AML-193 (cell line): ENCODE measurements at places on chromosomes 12 and 14.
A peak's percentile ranks its signal among the peaks of the same experiment; 100 is the strongest.

DNA sequence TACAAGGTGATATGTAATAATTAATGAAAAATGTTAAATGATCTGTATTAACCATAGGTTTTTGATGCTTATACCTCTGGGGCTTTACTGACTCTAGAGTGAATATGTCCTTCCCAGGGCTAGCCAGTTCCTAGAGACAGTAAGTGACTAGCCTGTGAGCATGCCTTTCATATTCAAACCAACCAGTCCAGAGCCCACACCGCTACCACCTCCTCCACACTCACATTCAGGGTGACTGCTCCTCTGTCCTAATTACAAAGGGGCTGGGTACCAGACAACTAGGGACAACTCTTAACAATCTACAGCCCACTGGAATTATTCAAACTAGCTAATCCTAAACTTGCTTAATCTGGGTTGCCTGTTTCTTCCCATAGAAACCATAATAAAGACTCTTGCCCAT lies 49.0 kb downstream of the RALGAPA1 start:
- DNase-seq, result no peak

- DNase-seq, result no peak
Measured at GRCh38 chr12:58712976-58713375, 207.3 kb downstream of the LRIG3 start.

- no peak for DNase-seq
Measured at GRCh38 chr14:65255583-65256461, 153.5 kb upstream of the MAX start.

DNA sequence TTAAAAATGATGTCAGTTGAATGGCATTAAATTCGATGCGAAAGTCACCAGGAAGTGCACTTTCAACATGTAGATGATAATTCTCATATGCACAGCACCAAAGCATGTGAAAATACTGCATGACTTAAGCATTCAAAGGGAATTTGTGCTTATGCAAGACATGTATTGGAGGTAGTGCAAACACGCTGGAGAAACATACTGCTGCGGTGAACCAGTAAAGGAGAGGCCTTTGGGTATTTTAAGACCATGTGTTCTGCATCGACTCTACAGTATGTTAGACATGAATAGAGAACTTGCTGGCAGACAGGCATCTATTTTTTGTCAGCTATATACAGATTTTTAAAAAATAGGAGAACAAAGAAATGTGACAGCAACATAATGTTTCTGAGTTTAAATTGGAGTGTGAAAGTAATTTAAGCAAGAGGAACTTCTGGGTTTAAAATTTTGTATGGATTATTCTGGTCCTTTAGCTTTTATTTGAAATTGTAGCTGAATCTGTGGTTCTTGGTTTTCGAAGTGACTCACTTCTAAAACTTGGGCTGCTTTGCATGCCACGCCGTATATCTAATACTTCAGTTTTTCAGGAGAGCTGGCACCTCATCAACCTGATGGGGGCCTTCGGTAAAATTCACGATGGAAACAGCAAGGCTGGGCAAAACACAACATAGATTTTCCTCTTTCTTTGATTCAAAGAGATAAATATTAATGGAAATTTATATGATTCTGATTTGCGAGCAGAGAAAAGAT lies 408.7 kb downstream of the APAF1 start:
- DNase-seq, result no peak

GRCh38 chr14:59474172-59474571 lies 9.0 kb upstream of the GPR135 start:
- no peak for DNase-seq

DNA sequence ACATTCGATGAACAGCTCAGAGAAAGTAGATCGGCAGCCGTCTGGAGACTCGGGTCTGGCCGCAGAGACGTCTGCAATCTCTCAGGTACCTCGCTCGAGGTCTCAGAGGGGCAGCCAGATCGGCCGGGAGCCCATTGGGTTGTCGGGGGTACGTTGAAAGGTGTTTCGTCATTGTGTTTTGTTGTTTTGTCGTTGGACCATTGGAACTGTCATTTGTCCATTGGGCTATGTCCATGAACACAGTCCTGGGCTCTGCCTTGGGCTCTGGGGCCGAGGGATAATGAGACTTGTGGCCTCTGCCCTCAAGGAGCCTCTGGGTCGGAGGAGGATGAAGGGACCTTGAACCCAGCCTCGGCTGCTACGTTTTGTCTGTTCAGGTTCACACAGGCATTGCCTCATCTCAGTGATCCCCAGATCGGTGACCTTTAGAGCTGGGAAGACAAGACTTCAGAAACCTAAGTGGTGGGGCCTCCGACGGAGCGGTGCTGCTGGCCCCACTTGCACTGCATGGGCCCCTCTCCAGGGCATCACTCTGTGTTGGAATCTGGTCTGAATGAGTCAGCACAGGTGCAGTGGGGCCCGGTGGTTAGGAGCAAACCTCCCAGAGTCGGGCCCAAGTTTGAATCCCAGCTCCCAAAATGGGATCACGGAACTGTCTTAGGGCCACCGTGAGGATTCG lies 23.6 kb upstream of the MLXIP start:
- DNase-seq, result no peak

DNA sequence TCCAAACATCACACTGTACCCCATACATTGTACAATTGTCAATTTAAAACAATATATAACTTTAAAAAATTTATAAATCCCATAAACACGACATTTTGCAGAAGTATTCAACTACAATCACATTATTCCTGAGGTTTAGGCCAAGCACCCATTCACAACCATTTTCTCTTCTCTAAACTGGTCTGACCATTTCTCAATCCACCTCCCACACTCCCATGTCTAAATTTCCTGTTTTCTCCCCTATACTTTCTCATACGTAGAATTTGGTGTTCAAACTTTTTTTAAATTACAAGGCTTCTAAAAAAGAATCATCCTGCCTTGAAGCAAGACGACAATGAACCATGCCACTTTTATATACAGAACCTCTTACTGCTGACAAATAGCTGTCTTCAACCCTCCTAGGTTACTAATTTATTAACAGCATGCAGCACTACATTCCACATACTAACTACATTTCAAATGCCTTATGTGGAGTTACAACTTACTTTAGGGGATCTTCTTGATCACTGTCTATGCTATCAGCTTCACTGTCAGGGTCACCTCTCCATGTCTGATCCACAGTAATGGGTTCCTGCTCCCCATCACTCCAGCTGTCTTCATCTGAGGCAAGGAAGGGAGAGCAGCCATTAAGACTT lies 3.4 kb downstream of the KANSL2 start:
- peak; percentile 20 for DNase-seq

DNA sequence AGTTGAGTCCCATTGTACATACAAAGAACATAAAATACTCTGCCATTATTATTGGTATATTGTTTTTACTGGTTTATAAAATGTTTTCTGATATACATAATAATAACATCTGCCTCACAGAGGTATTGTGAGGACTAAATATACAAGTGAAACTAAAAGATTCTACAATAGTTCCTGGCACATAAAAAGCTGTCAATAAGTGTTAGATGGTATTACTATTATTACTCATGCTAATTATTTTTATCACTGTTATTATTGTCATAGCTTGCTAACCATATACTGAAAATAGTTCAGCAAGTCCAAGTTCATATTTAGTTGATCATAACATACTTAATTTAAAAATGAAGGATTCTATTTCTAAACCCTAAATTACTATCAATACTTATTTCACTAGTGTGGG lies 34.4 kb downstream of the BTG1 start:
- no peak for DNase-seq
